ENCODE measurements at places on chromosomes 16 and 17. TPM values are rescaled to one million over a fixed set of nuclear protein-coding genes. Genes with fewer than 3 reads are reported as not detected.

- DNase-seq: no peak
These were observed 46.4 kb downstream of the DNAH3 start for GRCh38 chr16:21103941-21104860.

GRCh38 chr17:48543107-48543853 is 1.6 kb downstream of the HOXB2 start:
- DNase-seq: peak; percentile 58

- no peak for DNase-seq
These were observed 22.2 kb upstream of the C17orf107 start for GRCh38 chr17:4877089-4877488.

DNA sequence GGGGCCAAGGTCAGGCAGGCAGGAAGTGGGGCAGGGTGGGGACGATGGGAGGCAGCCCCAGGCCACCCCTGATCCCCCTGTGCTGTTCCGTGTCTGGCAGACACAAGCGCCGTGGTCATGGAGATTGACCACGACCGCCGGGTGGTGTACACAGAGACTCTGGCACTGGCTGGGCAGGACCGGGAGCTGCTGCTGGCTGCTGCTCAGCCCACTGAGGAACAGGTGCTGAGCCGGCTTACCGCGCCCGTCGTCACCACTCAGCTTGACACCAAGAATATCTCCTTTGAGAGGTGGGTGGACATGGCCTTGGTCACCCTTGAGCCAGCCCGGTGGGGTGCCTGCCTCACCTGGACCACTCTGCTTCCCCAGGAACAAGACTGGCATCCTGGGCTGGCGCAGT is 13.7 kb downstream of the CORO6 start:
- no peak for DNase-seq

GRCh38 chr17:39092692-39093230 is 58.7 kb downstream of the PLXDC1 start:
- no peak for DNase-seq

- peak; percentile 74 for DNase-seq
These were observed 621 bp upstream of the CSHL1 start for GRCh38 chr17:63911657-63912100.

DNA sequence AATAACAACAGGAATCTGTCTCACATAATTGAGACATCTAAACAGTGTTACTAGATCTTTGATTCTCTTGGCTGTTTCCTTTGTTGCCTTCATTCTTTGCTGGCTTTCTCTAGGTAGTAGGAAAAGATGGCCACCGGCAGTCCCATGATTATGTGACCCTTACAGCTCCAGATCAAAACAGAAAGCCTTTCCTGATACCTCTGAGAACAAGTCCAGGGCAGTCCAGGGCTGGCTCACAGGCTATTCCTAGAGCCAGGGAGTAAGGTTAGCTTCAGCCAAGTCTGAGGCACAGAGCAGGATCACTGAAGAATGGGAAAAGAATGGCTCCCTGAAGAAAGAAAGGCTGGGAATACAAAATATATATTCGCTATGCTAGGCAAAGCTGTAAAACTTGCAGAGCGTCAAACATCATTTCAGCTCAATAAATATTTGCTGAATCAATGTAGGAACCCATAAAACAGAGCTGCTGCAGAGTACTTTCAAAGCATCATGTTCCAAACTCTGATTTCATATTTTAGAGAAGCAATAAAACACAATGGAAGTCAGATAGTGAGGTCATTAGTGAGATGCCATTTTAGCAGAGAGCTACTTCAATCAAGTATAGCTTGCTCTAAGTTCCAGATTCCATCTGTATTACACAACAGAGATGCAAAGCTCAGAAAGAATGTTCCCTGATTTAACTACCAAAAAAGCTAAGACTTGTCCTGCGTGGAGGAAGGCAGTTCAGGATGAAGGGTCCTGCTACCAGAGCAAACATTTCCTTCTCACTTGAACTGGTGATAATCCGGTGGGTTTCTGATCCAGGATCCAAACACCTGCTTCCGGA is 23.4 kb downstream of the ADAT1 start:
- DNase-seq: no peak

DNA sequence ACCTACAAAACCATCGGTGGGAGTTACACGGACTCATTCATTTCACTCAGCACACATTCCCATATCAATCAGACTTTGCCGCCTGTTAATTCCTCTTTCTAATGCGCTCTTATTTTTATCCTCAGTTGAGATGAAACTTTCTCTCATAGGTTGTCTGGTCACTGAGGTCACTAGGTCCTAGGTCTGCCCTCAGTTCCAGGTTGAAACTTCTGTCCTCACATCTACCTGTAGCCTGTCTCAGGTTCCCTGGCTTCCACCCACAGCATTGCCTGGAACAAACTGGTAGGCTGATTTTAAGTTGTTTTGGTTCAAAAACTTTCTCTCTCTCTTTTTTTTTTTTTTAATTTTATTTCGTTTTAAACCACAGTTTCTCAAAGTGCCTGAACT is 119.7 kb downstream of the MAP2K6 start:
- DNase-seq: no peak

- DNase-seq: no peak
These were observed 54.6 kb downstream of the STX8 start for GRCh38 chr17:9521062-9521461.

GRCh38 chr17:9062399-9062902 is 41.1 kb downstream of the NTN1 start:
- DNase-seq: no peak

GRCh38 chr16:64445649-64446048 is 676.2 kb downstream of the CDH11 start:
- DNase-seq: no peak

DNA sequence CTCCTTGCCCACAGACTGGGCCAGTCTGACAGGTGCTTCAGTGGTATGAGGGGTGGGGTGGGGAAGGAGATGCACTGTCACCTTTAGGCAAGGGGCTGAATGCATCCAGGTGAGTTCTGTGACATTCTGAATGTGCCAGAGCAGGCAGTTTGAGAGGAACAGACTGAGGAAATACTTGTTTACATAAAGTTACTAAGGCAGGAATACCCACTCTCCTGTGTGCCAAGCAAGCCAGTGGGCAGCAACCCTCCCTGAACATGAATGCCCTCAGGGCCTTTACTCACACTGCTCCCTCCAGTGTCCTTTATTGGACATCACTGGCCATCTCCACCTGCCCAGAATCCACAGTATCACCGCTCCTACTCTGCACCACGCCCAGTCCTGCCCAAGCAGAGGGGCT is 33.1 kb upstream of the ULK2 start:
- no peak for DNase-seq

DNA sequence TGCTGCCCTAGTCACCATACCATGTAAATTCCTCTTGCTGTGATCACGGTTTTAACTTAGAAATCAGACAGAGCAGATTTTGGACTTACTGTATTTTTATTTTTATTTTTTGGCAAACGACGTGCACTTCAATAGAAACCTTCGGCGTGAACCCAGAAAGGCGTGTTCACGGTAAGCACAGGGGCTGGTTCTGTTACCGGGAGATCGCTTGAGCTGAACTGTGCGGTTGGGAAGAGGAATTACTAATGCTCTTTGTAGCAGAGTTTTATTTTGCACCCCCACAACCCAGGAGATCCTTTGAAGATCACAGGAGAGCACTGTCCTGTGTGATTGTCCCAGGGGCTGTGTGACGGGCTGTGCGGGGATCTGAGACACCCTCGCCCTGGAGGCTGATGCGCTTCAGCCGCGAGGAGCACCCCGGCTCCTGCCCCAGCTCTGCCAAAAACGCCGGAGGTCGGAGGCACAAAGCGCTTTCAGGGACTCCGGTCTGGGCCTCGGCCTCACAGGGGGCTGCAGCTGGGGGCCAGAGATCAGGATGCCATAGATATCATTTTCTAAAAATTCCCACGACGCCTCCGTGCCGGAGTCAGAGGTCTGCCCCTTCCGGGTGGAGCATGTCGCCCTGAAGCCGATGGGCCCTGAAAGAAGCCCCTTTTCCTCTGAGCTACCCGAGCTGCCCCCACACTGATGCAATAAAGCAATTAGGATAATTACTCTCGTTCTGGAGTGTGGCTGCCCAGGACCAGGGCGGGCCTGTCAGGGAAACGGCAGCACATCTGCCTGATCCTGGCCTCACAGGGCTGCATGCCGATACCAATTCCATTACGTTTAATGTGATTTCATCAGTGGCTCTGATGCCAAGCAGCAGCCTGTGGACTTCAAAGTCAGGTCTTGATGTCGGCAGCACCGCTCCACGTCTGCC is 71.8 kb downstream of the LMF1 start:
- DNase-seq: no peak

The TBC1D3H gene
- total RNA-seq: not detected

The PIK3R5 gene
- total RNA-seq: 155 TPM

The CDH3 gene
- total RNA-seq: 0.36 TPM

The KRTAP1-1 gene
- not detected for total RNA-seq

The HOXB7 gene
- total RNA-seq: not detected

The CDRT15L2 gene
- not detected for total RNA-seq

Data from CD8-positive, alpha-beta T cell (primary cell).